ENCODE measurements at places on chromosomes 4 and X.

DNA sequence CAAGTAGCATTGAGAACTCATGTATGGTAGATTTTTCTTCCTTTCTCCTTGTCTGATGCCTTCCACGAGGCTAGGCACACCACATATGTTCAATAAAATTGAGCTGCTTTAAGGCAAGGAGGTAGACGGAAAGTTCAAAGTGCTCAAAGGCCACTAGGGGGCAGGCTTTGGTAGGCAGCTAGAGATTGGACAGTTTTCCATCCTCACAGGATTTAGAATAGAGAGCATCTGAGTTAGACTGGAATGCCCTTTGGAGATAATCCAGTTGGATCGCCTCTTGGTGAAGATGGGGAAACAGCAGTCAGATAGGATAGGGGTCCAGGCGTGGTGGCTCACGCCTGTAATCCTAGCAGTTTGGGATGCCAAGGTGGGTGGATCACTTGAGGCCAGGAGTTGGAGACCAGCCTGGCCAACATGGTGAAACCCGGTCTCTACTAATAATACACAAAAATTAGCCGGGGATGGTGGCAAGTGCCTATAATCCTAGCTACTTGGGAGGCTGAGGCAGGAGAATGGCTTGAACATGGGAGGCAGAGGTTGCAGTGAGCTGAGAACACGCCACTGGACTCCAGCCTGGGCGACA, 30.4 kb downstream of the ELF4 start:
- no peak for DNase-seq

DNA sequence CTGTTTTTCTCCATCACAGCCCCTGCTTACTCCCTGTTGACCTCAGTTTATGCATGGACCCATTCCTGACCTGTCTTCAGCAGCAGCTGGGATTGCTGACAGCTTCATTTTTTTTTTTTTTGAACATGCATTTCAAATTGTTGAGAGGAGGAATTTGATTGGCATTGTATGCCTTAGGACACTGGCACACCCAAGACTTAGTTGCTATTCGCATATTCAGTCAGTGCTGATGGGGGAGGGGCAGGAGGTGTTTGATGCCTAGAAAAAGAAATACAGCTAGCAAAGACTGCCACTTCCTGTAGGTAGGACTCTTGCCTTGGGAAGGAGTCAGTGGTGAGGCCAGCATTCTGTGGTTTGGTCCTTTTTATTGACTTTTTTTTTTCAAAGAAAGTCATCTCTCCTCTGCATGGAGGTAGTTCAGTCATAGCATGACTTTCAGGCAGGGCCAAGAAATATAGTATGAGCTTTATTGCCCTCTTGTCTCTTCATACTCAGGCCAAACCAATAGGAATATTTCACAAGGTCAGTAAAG, 33.6 kb upstream of the XK start:
- DNase-seq: no peak

GRCh38 chr4:26455571-26455970, 34.7 kb downstream of the CCKAR start:
- DNase-seq: no peak

DNA sequence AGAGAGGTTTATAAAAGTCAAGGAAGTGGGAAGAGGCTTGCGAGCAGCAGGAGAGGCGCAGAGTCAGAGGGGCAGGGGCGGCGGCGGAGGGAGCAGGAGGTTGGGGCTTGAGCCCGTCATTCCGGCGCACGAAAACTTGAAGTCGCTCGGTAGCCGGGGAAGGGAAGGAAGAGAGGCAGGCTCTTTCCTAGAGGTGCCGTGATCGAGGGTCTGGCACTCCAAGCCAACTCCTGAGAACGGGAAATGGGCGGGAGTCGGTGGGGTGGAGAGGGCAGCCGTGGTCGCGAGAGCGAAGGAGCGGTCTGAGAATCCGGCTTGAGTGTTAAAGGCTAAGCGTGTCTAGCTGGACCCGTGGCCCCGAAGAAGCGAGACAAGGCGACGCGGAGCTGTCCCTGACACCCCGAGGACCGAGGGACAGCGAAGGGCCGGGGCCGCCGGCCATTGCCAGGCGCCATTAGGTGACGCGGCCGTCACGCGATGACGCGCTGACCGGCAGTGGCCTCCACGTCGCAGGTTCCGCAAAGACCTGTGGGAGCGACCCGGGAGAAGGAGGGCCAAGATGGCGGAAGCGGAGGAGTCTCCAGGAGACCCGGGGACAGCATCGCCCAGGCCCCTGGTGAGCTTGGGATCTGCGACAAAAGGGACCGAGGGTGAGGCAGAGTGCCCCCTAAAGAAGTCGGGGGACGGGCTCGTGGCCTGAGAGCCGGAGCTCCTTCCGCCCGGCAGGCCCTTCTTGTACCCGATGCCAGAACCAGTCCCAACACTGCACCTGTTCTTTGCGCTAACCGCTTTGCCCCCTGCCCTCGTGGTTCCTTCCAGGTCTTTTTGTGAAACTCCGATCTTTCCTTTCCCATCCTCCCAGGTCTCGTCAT, at the start of gene YIPF6:
Gene YIPF6 (plus strand): TSS at position 544 of the 872 bp plus-strand sequence. CDS start 16 bp downstream, at position 560.
- DNase-seq: peak; percentile 39

DNA sequence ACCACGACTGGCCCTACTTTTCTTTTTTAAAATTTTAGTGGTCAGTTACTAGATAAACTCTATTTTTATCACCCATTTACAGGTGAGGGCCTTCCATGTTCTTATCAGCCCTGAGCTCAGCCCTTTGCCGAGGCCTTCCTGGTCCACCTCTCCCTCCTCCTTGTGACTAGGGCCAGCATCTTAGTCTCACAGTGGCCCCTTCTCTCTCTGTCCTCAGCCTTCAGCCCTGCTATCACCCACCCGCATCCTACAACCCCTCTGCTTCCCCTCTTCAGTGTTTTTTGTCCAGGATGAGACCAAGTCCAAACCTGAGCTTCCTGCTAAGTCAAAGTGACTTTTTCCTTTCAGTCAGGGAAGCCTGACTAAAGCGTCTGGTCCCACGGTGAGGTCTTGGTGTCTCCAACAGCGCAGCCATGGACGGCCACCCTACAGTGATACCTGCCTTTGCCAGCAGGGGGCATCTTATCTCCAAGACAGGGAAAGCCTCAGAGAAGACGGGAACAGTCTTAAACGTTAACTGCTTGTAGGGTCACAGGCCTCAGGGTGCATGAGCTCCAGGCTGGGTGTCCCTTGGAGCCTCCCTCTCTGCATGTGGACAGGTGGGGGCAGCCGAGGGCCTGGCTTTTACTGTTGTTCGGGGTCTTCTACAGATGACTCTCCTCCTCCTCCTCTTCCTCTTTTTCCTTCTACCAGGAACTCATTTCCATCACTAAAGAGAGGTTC, 11.7 kb upstream of the GAGE10 start:
- DNase-seq: peak; percentile 54

DNA sequence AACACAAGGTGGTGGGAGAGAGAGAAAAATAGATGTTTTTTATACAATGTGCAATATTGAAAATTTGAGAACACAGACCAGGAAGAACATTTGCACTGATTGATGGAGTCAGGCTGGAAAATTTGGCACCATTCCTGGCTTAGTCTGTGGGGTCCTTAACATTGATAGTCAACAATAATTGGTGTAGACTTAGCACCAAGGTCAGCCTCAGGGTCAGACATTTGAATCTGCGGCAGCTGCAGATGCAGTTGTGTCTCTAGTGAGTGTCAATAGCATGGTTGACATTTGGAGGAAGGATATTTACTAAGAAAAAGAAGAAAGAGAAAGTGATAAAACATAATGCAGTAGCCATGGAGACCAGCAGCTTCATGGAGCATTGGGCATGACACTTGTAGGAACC, 31.5 kb upstream of the GLRA3 start:
- DNase-seq: no peak

GRCh38 chrX:2962381-2962780, 33.2 kb upstream of the ARSD start:
- DNase-seq: no peak

GRCh38 chr4:99578714-99579113, 4.1 kb downstream of the MTTP start:
- DNase-seq: no peak

GRCh38 chrX:40855411-40855810, 120.1 kb upstream of the MED14 start:
- no peak for DNase-seq

DNA sequence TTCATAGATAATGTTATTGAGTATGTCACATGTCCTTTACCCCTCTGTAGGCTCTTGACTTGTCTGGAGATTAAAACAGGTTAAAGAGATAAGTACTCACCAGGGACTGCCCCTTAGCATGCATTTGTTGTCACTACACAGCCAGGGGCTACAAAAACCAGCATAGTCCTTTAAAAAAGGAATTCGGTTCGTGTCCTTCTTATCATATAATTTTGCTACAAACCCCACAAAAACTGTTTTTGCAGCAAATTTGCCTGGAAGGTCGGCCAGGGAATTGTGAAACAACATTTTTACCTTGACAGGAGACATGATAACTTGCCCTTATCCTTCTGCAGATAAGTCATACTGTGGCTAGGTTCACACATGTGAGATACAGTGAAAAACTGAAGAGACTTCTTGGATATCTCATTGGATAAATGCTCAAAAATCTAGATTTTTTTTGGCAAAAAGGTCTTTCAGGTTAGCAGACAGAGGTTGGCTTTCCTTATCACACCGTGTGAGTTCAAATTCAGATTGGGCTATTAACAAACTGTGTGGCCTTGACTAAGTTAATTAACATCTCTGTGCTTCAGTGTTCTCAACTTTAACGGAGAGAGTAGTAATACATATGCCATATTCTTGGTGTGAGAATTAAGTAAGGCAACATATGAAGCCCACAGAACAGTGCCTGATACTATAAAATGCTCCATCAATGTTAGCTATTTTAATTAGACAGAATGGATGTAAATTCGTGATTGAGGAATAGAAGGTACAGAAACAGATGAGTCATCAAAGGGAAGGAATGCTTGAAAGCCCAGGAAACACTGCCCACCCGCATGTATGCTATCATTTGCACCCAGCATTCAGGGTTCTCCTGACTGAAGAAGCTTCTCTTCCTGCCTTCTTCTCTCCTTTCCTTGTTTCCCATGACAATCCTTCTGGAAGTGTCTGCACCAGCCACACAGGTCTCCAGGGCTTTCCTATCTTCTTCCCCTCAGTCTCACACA, 30.0 kb downstream of the FAM9C start:
- no peak for DNase-seq

DNA sequence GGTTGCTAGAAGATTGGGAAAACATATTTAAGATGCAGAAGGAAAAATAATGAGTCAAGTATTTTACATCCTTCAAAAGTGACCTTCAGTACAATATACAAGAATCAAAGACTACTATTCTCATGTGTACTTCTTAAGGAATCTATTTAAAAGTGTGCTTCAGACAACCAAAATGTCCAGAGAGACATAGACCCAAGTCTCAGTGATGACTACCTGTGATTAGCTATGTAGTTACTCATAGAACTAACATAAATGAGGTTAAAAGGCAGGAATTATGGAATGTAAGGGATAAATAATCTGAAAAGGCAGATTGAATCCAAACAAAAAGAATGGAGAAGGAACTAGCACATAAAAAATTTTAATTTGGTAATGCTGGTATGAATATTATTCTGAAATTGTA, 634.7 kb upstream of the FAM241A start:
- DNase-seq: no peak

DNA sequence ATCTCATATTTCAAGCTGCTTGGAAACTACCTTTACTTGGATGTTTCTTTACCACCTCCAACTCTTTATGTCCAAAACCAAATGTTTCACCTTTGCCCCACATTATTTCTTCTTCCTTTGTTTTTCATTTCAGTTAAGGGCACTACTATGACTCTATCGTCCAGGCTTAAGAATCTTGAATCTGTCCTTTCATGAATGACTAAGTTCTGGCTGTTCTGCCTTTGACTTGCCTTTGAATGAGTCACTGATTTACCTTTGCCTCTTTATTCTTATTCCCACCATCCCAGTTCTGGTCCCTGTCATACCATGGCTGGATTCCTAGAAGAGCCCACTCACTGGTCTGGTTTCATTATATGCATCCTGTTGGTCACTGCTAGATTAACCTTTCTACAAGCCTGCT, 30.6 kb upstream of the PLAC1 start:
- DNase-seq: no peak

- DNase-seq: no peak
Observed at GRCh38 chr4:56689201-56689969, 8.3 kb upstream of the HOPX start.
